Endodermal cell (in vitro differentiated cells): ENCODE measurements at places on chromosomes 2 and 18. TPM values are rescaled to one million over a fixed set of nuclear protein-coding genes. Genes with fewer than 3 reads are reported as not detected.
A peak's percentile ranks its signal among the peaks of the same experiment; 100 is the strongest.

Gene GPR45
- total RNA-seq: not detected in 3 replicates

Gene WDR7
- total RNA-seq: 14.2 to 22.5 TPM (median 17.0 TPM) in 3 replicates

Gene NFU1
- 30.9 to 62.4 TPM (median 37.9 TPM) in 3 replicates for total RNA-seq

Gene ACMSD
- total RNA-seq: not detected in 2 replicates

Gene LRRC30
- not detected in 3 replicates for total RNA-seq

Gene GPR39
- 11.4 and 14.6 TPM in 2 replicates for total RNA-seq

Gene SNORC
- total RNA-seq: 3.4 and 3.6 TPM in 2 replicates

Gene SGPP2
- total RNA-seq: 2.3 TPM in 1 of 3 replicates, not detected in the others

Gene CCDC68
- total RNA-seq: 0.53 and 0.56 TPM in 2 replicates

- no peaks in the 10 kb centered on the region for H3K27me3 ChIP-seq
- no peak overlapping the region for H3K27ac ChIP-seq
- no peak overlapping the region for H3K4me3 ChIP-seq
- no peaks in the 10 kb centered on the region for H3K36me3 ChIP-seq
- peak; percentile 19 for DNase-seq
Observed at GRCh38 chr2:111671426-111672150, 212.4 kb downstream of the ANAPC1 start.

DNA sequence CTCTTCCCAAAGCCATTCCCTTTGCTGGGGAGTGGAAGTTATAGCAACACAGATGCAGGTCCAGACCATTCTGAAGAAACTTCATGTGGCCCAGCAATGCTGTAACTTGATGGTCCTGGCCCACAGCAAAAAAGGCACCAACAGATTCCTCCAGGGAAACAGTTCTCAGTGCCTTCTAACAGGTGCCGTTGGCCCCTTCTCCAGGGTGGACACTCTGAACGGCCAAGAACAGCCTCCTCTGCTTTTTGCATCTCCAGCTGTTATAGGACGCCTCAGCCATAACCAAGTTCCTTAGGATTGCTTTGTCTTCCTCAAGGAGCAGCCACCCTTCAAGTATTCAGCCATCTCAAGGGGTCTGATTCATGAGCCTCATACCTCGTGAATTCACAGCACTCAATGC lies 38.0 kb downstream of the MARCO start:
- no peaks in the 10 kb centered on the region for H3K4me1 ChIP-seq
- no peak for DNase-seq
- no peaks in the 10 kb centered on the region for H3K36me3 ChIP-seq
- H3K4me3 ChIP-seq: no peak overlapping the region
- no peak overlapping the region for H3K27ac ChIP-seq
- peaks cover 44% of the 10 kb centered on the region for H3K27me3 ChIP-seq

- no peak overlapping the region for H3K27ac ChIP-seq
- H3K4me3 ChIP-seq: no peak overlapping the region
- no peaks in the 10 kb centered on the region for H3K27me3 ChIP-seq
- H3K4me1 ChIP-seq: no peaks in the 10 kb centered on the region
Observed at GRCh38 chr2:161049559-161049958, 110.7 kb upstream of the TANK start.
